ENCODE measurements at places on chromosomes 6 and 20. TPM values are rescaled to one million over a fixed set of nuclear protein-coding genes. Genes with fewer than 3 reads are reported as not detected.

DNA sequence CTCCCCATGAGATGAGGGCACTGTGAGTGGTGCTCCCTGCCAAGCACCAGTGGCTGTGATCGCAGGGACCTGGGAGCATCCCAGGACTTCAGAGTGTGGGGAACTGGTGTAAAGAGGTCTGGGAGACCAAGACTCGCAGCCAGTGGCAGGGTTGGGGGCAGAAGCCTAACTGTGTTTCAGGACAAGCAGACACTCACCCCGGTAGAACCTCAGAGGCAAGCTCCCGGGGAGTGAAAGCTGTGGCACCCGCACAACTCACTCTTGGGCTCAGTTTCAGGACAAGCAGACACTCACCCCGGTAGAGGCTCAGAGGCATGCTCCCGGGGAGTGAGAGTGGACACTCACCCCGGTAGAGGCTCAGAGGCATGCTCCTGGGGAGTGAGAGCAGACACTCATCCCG, 112.8 kb downstream of the ASXL1 start:
- DNase-seq: no peak

DNA sequence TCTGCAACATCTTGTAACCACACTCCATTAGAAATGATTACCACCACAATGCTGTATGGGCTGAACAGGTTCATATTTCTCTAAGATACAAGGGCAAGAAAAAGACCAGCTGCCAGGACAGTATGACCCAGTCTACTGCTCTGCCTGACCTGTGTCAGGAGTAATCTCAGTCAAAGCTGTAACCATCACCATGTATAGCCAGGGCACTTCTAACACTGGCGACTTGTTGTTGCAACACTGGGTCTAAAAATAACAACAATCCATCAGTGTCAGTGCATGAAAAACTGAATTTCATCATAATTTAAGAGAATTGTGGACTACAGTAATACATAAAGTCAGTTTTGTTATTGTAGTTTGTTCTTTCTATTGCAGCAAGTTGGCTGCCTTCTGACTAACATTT, 738.6 kb upstream of the ADGRB3 start:
- no peak for DNase-seq

DNA sequence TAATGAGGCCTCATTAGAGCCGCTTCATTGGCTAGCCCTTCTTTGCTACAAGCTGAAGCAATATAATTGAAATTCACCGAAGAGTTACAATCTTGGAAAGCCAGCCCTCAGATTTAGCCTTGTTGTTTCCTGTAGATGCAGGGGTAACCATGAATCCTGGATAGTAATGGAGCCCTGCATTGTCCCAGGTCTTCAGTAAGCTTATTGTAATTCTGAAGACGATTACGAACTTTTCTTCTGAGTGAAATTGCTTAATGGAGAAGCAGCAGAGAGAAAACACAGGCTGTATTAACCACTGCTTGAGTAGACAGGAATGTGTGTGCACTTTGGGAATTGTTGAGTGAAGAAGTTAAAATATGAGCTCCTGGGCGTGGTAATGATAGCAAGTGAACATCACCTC, 26.3 kb upstream of the NAA20 start:
- peak; percentile 45 for DNase-seq

- peak; percentile 4 for DNase-seq
These were observed 1643.9 kb downstream of the HACE1 start for GRCh38 chr6:103215847-103216246.

DNA sequence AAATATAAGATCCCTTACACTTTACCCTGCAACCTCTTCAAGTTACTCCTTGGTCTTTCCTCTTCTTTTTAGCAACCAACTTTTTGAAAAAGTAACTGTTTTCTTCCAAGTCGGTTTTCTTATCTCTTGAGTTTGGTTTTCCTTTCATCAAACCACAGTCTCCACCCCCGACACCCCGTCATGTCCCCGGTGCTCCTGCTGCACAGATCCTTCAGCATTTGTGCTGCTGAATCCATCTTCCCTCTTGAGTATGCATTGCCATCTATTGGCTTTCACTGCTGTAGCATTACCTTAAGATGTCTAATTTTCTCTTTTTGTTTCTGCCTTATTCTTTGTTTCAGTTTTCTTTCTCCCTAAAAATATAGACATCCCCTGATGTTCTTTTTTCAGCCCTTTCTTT, 11.9 kb upstream of the TNFRSF21 start:
- no peak for DNase-seq

GRCh38 chr20:51500936-51501335, 41.6 kb downstream of the NFATC2 start:
- no peak for DNase-seq

- DNase-seq: no peak
These were observed 748.7 kb downstream of the RFPL4B start for GRCh38 chr6:113095841-113096240.

DNA sequence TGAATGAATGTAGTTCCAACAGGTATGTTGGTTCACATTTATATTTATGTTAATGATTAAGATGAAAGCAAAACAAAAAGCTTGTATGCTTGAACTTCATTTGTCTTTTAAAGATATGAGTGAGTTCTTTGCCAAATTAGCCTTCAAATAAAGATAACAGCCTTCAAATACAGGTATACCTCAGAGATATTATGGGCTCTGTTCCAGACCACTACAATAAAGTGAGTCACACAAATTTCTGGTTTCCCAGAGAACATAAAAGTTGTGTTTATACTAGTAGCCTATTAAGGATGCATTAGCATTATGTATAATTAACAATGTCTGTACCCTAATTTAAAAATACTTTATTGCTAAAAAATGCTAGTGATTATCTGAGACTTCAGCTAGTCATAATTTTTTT, 245.3 kb upstream of the MAN1A1 start:
- no peak for DNase-seq

- no peak for DNase-seq
These were observed 211.0 kb downstream of the LRFN2 start for GRCh38 chr6:40376113-40376650.

DNA sequence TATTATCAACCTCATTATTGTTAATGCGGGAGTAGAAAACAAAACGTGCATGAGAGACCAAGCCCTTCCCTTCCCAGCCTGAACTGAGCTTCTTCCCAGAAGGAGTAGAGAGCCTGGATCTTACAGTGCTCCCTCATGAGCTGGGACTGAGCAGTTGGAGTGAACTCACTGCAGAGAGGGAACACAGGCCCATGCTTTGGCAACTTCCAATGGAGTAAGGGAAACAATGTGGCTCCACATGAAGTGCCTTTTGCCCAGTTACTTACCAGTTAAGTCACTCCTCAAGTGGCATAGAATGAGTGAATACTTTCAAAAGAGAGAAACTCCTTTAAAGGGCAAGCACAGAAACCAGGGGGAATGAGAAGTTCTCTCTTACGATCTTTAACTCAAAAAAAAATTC, 12.4 kb downstream of the FHL5 start:
- no peak for DNase-seq

DNA sequence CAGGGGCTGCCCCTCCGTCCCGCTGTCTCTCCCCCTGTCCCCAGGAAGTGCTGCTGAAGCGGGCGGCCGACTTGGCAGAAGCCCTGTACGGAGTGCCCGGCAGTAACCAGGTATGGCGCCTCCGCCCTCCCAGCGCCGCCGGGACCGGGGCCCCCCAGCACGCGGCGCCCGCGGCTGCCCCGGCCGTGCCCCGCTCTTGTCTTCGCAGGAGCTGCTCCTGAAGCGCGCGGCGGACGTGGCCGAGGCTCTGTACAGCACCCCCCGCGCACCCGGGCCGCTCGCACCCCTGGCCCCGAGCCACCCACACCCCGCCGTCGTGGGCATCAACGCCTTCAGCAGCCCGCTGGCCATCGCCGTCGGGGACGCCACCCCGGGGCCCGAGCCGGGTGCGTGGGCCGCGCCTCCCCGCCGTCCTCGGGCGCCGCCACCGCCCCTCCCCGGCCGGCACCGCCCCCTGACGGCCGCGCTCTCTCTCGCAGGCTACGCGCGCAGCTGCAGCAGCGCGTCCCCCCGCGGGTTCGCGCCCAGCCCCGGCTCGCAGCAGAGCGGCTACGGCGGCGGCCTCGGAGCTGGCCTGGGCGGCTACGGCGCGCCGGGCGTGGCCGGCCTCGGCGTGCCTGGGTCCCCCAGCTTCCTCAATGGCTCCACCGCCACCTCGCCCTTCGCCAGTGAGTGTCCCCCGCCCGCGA, 48.4 kb downstream of the CPXM1 start:
- DNase-seq: no peak

GRCh38 chr6:90295854-90296340, 746 bp downstream of the BACH2 start:
- peak; percentile 85 for DNase-seq

Gene KHDC1L
- not detected for total RNA-seq

Gene UBR2
- 28.9 TPM for total RNA-seq

Gene HSPA1B
- total RNA-seq: 37.3 TPM

Gene ADRM1
- 29.6 TPM for total RNA-seq

Measured in umbilical cord (tissue), 2 donors.